Stimulated activated CD4-positive, alpha-beta T cell treated with anti-CD3 and anti-CD28 coated beads, Interleukin-12 subunit alpha, Interleukin-12 subunit beta, amount 100 ng/mL, for 48 hours (primary cell): ENCODE measurements at places on chromosomes 16 and 17.

GRCh38 chr16:14225457-14225856 is 154.3 kb downstream of the MRTFB start:
- DNase-seq, result no peak

DNA sequence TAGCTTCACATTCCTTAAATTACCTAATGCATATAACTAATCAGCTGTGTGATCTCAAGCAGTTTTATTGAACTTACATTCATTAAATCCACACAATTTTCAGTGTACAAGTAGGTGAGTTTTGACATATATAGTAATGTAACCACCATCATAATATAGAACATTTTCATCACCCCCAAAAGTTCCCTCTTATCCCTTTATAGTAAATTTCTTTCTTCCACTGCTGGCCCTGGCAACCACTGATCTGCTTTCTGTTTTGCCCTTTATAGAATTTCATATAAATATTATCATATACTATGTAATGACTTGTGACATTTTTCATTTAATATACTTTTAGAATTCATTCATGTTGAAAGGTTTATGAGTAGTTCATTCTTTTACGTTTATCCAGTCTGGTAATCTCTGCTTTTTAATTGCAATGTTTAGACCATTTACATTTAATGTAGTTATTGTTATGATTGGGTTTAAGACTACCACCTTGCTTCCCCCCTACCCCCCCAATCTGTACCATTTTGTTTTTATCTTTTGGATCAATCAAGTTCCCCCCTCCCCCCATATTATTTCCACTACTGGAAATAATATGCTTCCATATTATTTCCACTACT is 125.3 kb upstream of the NACA2 start:
- no peak for DNase-seq

GRCh38 chr17:34711646-34712045 is 132.3 kb downstream of the TMEM132E start:
- DNase-seq, result no peak

DNA sequence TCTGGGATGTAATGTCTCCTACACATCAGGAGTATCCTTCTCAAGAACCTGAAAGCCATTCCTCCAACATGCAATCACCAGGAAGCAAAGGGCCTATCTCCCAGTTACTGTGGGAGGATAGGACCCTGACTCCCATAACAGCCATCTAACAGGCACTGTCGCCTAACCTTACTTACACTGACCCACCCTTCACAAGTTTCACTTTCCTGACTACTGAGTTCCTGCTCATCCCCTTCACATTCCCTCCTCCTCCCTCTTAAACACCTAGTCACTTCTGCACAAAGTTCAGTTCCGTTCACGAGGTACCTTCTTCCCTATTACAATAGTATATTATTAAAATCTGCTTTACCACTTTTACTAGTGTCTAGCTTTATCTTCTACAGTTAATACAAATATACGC is 1.3 kb downstream of the C17orf67 start:
- no peak for DNase-seq

GRCh38 chr16:16148755-16149154 is 74.5 kb downstream of the ABCC6 start:
- DNase-seq, result no peak

DNA sequence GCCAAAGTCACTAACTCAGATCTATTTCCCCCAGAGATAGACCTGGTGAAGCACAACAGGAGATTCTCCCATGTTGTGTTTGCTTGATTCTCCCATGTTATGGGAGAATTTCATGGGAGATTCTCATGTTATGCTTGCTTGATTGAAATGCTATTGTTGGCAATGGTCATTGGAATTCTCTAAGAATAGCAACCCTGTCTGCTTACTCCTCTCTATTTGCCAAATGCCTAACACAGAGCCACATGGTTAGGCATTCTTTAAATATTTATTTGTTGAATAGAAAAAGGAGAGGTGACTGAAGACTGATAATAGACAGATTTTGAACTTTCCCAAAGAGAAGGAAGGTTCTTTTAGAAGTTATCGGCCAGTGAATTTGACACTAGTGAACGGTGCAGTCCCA is 111.5 kb upstream of the MPHOSPH6 start:
- DNase-seq, result no peak

- no peak for DNase-seq
These were observed 25.0 kb downstream of the CCDC40 start for GRCh38 chr17:80061421-80061820.

DNA sequence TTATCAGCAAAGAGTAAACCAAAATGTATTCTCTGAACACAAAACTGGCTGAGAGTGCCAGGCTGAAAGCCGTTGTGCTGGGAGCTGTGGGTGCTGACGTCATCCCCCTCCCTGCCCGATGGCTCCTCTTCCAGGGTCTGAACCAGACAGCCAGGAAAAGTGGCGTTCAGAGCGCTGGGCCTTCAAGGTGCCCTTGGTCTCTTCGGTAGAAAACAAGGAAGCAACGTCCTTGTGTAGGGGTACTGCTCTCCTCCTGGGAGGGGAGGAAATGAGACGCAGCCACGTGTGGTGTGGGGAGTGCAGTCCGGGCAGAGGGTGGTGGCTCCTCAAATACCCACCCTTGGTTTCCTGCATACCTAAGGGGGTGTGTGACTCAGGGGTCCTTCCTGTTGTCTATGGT is 394.7 kb downstream of the SEC14L1 start:
- DNase-seq, result no peak

DNA sequence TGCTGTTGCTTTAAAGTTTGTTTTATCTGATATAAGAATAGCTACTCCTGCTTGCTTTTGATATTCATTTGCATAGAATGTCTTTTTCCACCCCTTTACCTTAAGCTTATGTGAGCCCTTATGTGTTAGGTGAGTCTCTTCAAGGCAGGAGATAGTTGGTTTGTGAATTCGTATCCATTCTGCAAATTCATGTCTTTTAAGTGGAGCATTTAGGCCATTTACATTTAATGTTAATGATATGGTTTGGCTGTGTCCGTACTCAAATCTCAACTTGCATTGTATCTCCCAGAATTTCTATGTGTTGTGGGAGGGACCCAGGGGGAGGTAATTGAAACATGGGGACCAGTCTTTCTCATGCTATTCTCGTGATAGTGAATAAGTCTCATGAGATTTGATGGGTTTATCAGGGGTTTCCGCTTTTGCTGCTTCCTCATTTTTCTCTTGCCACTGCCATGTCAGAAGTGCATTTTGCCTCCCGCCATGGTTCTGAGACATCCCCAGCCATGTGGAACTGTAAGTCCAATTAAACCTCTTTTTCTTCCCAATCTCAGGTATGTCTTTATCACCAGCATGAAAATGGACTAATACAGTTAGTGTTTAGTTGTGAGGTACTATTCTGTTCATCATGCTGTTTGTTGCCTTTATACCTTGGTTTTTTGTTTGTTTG is 27.2 kb downstream of the ATF7IP2 start:
- DNase-seq, result no peak

- no peak for DNase-seq
These were observed 13.9 kb upstream of the FZD2 start for GRCh38 chr17:44543213-44543904.

- DNase-seq, result no peak
These were observed 43.3 kb downstream of the PARN start for GRCh38 chr16:14586637-14587305.

GRCh38 chr17:43784628-43785101 is 4.4 kb downstream of the CFAP97D1 start:
- DNase-seq, result no peak

DNA sequence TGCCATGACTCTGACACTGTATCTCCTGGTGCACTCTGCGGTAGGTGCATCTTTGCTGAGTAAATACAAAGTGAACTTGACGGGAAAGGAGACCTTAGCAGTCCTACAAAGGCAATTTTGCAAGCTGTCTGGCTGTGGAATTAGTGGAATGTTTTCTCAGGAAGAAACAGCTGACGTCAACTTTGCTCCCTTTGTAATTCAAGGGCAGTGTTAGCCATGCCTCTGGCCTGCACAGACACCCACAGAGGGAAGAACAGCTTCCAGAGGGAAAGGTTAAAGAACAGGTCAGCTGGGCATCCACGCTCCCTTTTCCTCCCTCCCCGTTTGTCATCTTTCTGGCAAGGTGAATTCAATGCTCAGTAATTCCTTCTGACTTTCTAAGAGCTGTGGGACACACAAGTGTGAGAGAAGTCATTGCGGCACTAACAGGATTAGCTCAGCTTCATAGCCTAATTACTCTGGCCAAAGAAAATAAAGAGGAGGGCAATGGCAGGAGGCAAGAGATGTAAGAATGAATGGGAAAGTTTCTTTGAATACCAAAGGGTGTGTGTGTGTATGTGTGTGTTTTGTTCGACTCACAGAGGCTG is 476.9 kb upstream of the GOT2 start:
- no peak for DNase-seq

DNA sequence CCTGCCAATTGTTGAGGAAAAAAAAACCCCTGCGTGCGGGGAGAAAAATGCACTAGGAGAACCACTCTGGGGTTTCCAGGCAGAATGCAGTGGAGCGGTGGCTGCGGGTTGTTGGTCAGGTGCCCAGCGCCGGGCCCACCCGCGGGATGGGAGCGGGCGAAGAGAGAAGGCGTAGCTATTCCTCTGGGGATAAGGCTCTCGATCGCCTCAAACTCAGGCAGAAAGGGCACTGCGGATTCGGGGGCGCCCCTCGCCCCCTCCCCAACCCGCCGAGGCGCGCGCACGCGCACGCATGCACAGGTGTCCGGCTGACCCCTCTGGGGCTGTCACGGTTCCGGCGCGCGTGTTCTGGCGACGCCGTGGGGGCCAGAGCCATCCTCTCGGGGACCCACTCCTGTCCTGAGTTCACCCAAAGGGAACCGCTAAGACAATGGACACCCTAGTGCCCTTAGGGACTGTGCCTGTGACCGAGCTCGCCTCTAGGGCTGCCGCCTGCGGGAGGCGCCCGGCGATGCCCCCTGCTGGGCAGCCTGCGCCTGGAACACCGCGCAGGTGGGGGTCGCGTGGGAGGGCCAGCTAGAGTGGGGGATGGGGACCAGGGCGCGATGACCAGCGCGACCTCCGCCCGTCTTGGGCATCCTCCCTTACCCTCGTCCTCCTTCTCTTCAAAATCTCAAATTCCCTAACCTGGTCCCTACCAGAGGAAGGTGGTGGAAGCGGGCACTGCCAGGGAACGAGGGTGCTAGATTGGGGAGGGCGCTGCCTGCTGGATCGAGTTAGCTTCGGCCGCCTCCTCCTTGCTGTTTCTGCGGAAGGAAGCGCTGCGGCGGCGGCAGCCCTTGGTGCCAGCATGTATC is 14.4 kb upstream of the CBX8 start:
- DNase-seq, result no peak

- no peak for DNase-seq
These were observed 297.0 kb downstream of the MAP2K6 start for GRCh38 chr17:69711541-69711940.

DNA sequence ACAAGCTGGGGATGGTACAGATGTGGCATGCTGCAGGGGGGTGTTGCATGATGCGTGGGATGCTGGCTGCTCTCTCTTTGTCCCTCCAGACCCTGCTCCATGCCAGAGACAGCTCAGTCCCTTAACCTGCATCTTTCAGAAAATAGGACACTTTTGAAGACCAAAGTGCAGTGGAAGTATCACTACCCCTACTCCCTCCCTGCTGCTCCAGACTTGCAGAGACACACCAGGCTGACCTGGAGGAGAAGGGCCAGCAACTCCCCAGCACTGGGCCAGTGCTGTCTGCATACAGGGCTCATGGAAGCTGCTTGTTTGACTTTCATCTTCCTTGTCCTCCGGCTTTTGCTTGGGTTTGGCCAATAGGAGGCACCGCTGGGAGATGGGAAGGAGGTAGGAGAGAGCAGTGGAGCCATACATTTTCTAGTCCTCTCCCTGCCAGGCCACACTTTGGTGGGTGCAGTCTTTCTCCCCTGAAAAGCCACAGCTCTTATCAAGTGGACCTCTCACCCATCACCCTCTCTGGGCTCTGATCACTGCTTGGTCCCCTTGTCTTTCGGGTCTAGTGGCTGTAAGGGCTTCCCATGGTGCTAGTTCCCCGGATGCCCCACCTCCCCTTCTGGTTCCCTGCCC is 46.1 kb upstream of the NKD1 start:
- DNase-seq, result no peak

DNA sequence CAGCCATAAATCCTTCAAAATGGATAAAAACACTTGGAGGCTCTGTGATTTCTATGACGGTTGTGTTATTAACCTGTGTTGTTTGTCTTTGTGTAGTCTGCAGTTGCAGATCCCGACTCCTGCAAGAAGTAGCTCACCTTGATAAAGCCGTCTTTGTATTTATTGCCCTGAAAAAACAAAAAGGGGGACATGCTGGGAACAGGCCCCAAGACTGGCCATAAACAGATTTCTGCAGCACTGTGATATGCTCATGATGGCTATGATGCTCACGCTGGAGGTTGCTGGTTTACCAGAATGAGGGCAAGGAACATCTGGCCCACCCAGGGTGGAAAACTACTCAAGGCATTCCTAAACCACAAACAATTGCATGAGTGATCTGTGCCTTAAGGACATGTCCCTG is 71.0 kb downstream of the LGALS9 start:
- no peak for DNase-seq

DNA sequence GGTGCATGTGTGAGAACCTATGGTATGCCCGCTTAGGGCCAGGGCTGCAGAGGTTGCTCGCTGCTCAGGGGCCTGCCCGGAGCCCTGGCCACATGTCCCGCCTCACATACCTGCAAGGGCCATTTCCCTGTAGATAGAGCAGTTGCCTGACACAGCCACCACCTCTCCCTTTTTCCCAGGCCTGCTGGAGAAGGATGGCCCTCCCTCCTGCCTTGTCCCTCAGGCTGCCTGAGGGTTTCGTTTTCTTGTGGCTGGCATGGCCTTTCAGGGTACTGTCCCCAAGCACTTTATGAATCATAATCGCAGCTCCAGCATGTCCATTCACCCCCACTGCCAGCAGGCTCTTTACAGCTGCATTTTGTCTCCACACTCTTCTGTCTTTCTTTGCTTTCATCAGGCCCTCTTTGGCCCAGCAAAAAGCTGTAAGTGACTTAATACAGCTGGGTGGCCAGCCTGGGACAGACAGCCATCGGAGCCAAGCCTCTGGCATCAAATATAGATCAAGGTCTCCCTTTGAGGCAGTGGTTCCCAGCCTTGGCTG is 65.7 kb downstream of the MPRIP start:
- no peak for DNase-seq

DNA sequence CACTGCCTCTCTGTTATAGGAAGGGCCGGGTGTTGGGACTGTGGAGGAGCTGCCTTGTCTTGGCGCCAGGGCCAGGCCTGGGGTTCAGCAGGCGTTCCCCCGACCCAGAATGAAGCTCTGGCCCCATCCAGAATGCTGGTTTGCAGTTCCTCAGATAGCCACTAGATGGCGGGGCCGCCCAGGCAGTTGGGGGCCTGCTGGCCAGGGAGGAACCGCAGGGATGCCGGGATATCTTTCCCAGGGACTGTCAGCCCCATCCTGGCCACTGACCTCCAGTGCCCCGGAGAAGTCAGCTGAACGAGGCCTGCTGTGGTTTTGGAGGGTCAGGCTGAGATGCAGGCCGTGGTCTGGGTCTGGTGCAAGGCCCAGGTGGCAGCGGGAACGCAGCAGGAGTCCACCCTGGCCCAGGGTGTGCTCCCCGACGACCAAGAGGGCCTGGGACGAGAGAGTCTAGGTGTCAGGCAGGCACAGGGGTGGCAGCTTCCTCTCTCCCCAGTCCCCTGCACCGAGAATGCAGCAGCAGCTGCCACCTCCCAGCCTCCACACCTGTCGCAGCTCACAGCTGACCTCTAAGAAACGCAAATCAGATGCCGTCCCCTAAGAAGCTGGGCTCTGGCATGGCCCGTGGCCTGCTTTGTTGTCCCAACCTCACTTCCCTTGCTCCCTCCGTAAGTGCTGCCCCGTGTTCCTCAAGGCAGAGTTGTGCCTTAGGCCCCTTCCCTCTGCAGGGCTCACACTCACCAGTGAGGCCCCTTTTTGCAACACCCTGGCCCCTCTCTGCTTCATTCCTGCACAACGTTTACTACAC is 51.2 kb downstream of the RMI2 start:
- DNase-seq, result peak; percentile 76
